ENCODE measurements at places on chromosomes 4 and X.

DNA sequence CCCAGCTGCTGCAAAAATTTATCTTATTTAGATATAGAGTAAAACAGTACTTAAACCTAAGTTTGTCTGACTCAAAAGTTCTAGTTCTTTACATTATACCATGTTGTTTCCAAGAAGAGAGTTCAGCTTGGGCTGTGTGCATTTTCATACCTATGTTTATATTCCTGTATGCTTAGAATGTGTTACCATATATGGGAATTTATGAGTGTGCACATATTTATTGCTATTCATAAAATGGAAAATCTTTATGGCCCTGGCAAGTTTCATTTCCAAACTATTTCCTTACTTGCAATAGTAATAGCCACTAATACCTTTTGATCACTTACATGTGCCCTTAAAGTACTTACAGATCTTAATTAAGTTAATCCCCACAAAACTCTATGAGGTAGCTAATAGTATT, 2.6 kb downstream of the HEPH start:
- DNase-seq = no peak
- H3K4me3 ChIP-seq = no peak overlapping the region
- H3K4me1 ChIP-seq = no peaks in the 10 kb centered on the region
- no peak overlapping the region for H3K27ac ChIP-seq

DNA sequence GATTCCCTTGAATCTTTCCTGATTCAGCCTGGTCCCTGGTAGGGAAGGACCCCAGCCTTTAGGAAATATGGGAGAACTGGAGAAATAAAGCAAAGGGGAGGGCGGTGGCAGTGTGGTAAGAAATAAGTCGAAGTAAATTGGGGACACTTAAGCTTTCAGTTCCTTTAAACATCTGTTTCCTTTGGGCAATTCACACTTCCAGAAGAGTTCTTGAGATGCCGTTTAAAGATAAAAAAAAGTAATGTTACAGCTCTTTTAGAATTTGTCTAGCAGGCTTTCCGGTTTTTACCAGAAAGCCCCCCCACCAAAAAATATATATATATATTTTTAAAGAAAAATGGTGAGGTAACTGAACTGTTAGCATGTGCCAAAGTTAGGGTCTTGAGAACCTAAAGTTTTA, 46.6 kb downstream of the TSPAN7 start:
- H3K27me3 ChIP-seq = peaks cover 12% of the 10 kb centered on the region
- no peak for DNase-seq
- no peaks in the 10 kb centered on the region for H3K36me3 ChIP-seq
- H3K4me1 ChIP-seq = no peaks in the 10 kb centered on the region
- H3K4me3 ChIP-seq = no peak overlapping the region

- no peaks in the 10 kb centered on the region for H3K27me3 ChIP-seq
- DNase-seq = no peak
- no peaks in the 10 kb centered on the region for H3K4me1 ChIP-seq
- no peak overlapping the region for H3K27ac ChIP-seq
- H3K36me3 ChIP-seq = no peaks in the 10 kb centered on the region
These were observed 215.9 kb downstream of the MID1 start for GRCh38 chrX:10404436-10404835.

GRCh38 chr4:1567808-1568581, 116.1 kb downstream of the FAM53A start:
- peaks cover 4% of the 10 kb centered on the region for H3K27me3 ChIP-seq
- no peak overlapping the region for H3K4me3 ChIP-seq
- no peak overlapping the region for H3K27ac ChIP-seq

- H3K36me3 ChIP-seq = no peaks in the 10 kb centered on the region
- H3K4me3 ChIP-seq = no peak overlapping the region
- no peak overlapping the region for H3K27ac ChIP-seq
- no peak for DNase-seq
- no peaks in the 10 kb centered on the region for H3K27me3 ChIP-seq
These were observed 220.0 kb downstream of the PCDH18 start for GRCh38 chr4:137312257-137312656.

DNA sequence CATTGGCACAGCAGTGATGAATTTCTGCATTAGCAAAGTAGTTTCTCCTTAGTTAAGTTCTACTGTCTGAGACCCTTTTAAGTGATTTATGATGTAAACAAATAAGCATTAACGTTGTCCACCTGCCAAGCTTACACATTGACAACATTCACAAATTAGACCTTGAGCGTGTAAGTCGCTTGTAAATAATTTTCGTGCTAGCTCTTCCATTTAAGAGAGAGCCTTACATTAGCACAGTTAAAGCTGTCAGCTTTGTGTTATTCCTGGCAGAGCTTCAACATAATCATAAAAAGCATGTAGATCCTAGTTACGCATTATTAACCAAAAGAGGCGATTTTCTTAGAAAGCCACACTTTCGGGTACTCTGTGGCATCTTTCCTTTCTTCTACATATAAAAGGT, 127.7 kb downstream of the DCTD start:
- H3K27me3 ChIP-seq = peaks cover 36% of the 10 kb centered on the region
- H3K4me3 ChIP-seq = no peak overlapping the region
- DNase-seq = no peak
- no peaks in the 10 kb centered on the region for H3K36me3 ChIP-seq

DNA sequence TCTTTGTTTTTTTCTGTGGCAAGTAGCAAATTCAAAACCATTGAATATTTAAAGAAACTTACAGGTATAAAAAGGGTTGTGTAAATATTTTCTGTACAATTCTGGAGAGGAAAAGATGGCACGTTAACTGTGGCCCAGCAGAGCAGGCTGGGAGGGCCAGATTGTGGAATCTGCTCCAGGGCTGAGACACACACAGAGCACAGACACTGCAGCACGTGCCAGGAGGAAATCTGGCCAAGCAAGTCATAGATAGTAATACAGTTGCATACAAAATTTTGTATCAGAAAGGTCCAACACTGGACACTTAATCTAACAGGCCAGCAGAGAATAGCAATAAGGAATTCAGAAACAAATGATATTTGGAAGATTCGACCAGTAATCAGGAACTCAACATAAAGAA, 763.7 kb downstream of the PDHA2 start:
- no peaks in the 10 kb centered on the region for H3K36me3 ChIP-seq
- no peaks in the 10 kb centered on the region for H3K27me3 ChIP-seq
- no peaks in the 10 kb centered on the region for H3K4me1 ChIP-seq
- no peak overlapping the region for H3K27ac ChIP-seq
- DNase-seq = no peak
- H3K4me3 ChIP-seq = no peak overlapping the region

- no peak overlapping the region for H3K4me3 ChIP-seq
- H3K27me3 ChIP-seq = peaks cover 5% of the 10 kb centered on the region
- no peaks in the 10 kb centered on the region for H3K36me3 ChIP-seq
These were observed 27.1 kb downstream of the PIR start for GRCh38 chrX:15465896-15466651.

DNA sequence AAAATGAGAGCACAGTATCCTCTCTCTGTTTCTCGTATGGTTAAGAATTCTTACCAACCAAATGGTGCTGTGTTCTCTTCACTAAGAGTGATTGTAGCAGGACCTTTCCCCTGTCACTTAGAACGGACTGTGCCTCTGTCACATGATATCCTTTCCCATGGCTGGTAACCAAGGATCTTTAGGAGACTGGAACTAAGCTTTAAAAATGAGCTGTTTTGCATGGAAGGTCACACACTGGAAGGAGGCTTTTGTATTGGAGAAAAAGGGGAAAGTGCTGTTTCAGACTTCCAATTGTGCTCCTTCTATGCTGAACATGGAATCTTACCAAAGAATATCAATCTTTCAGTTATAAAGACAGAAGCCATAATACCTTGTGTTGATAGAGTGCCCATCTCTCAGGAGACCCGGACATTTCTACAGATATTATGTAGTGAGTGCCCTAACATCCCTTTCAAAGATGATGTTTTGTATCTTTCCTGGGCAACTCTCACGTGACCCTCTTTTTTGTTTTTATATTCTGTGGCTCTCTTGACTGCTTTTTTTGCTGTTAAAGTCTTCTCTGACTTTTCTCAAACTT, 148.6 kb downstream of the SLC4A4 start:
- DNase-seq = no peak
- peaks cover 8% of the 10 kb centered on the region for H3K27me3 ChIP-seq
- no peaks in the 10 kb centered on the region for H3K36me3 ChIP-seq
- H3K4me1 ChIP-seq = no peaks in the 10 kb centered on the region

DNA sequence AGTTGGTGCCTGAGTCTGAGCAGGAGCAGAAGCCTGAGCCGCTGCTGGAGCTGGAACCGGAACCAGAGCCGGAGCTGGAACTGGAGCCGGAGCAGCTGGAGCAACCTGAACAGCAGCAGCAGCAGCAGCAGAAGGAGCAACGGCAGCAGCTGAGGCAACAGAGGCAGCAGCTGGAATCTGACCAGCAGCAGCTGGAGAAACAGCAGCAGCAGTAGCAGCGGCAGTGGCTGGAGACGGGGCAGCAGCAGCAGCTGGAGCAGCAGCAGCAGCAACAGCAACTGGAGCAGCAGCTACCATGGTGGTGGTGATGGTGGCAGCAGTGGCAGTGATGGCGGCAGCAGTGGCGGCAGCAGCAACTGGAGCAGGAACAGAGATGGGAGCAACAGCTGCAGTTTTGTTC, 61.5 kb downstream of the AMOT start:
- no peak overlapping the region for H3K27ac ChIP-seq
- no peaks in the 10 kb centered on the region for H3K27me3 ChIP-seq

DNA sequence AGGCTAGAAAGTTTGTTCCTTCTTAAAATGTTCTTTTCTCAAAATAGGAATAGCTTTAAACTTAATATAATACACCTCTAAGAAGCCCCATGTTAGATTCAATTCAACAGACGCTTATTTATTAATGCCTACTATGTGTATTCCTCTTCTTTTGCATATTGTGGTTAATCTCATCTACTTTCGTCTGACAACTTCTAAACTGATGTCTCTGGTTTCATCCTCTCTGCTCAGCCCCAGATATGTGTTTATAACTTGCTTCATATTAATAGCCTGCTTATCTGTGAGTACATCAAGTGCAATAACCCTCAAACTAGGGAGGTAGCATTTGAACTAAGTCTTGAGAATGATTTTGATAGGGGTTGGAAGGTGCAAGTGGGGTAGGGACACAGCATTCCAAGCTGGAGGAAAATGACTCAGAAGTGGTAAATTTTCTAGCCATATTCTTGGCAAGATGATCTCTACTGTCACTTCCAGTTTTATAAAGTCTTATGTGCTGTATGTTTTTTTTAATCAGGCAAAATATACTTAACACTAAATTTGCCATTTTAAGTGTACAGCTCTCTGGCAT, 37.0 kb downstream of the STK26 start:
- H3K36me3 ChIP-seq = no peaks in the 10 kb centered on the region
- no peak for DNase-seq
- H3K4me1 ChIP-seq = peaks cover 7% of the 10 kb centered on the region
- H3K4me3 ChIP-seq = no peak overlapping the region
- no peak overlapping the region for H3K27ac ChIP-seq

Measured in T-helper 17 cell (primary cell).